ENCODE measurements at places on chromosomes 6 and 20.
A peak's percentile ranks its signal among the peaks of the same experiment; 100 is the strongest.

GRCh38 chr6:124203101-124203811 lies 399.6 kb downstream of the NKAIN2 start:
- peak; percentile 35 for DNase-seq

DNA sequence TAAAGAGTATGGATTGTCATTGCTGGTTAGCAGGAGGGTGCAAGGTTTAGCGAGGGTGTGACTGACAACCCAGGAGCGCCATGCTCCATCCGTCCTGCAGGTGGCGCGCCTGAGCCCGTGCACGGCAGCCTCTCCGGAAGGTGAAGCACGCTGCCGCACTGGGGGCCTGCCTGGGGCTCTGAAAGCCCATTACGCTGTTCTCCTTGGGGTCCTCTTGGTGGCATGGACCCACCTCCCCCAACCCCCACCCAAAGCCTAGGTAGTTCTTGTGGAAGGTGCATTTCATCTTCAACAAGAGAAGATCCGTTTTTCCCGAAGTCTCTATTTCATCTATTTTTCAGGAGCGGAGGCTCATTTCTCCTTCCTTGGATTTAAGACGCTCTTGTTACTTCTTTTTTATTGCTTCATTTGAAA lies 197.4 kb upstream of the KCNG1 start:
- no peak for DNase-seq

DNA sequence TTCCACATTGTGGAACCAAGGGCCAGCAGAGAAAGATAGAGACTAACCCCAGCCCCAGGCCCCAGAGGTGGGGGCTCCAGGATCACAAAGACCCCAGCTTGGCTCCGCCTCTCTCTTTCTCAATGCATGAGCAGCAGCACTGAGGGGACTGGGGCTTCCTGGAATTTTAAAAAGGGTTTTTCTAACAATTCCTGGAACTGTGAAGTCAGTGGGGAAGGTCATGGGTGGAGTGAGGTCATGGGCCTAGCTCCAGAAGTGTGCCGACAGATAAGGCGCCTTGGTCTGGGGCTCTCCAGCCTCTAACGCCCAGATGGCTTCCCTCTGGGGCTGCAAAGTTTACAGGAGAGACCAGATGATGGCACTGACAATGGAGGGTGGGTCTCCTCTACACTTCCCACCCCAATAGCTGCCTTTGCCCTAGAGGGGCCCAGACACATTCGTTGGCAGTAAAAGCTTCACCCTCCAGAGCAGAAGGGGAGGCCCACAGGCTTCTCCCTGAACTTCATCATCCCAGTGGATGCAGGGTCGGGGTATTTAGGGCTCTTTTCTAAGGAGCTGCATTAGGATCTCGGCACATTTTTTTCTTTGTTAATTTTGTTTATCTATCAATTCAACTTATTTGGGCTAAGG lies 46.9 kb upstream of the CD93 start:
- DNase-seq: no peak

DNA sequence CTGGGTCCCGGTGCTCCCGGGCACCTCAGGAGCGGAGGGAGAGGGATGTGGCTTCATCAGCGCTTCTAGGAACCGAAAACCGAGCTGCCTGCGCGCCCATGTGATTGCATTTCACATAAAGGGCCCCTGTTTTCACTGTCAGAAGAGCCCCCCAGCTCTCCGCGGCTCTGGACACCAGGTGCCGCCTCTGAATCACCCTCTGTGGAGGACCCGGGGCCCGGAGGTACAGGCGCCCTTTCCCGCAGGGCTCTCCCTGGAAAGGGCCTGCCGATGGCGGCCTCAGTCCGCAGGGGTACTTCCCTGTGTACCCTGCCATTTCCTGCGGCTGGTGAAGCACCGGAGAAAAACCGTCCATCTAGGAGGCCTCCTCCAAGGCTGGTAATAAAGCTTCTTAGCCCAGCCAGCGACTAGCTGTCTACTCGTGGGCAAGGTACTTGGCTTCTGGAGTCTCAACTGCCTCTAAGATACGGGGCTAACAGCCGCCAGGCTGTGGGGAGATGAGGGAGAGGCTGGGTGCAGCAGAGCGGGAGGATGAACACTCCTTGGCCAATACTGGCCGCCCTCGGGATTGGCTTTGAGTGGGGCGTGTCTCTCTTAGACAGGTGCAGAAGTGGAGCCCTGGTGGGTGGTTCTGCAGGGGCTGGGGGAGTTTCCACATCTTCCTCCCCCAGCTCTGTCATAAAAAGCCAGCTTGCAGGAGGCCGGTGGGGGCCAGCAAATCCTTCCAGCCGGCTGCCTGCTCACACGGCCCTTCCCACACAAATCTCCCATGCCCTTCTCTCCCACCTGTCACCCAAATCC lies 1.6 kb downstream of the PPP1R16B start:
- no peak for DNase-seq

GRCh38 chr20:40648210-40649072 lies 40.6 kb downstream of the MAFB start:
- DNase-seq: no peak

GRCh38 chr6:28145231-28145630 lies 3.5 kb downstream of the ZKSCAN8 start:
- no peak for DNase-seq

DNA sequence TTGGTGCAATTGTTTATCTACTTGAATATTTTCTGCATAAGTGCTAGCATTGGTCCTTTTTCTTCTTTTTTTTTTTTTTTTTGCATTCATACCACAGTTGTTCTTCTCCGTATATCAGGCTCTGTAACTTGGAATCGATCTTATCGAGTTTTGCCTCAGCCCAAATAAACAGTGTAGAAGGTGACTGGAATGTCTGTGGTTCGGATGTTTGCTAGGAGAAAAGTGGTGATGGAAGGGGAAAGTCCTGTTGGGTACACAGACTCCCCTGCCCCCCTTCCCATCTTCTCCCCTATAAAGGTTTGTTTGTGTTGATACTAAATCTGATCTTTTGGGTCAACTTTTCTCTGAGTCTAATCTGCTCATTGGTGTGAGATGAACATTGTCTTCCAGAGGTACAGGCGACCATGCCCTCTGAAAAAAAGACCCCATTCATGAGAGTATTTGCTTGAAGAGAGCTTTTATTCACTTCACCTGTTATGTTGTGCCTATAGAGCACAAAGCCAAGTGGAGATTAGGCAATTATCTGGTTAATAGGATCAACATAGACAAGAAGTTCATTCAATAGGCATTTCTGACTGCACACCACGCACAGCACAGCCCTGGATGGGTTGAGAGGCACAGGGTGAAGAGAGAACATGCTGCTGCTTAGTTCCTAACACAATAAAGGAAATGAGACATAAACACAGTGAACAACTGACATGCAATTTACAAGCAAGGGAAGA lies 620.0 kb downstream of the PKHD1 start:
- DNase-seq: no peak

GRCh38 chr20:56376331-56376730 lies 15.7 kb downstream of the AURKA start:
- DNase-seq: no peak

- peak; percentile 94 for DNase-seq
Observed at GRCh38 chr6:88376768-88377387, 210.7 kb upstream of the CNR1 start.

DNA sequence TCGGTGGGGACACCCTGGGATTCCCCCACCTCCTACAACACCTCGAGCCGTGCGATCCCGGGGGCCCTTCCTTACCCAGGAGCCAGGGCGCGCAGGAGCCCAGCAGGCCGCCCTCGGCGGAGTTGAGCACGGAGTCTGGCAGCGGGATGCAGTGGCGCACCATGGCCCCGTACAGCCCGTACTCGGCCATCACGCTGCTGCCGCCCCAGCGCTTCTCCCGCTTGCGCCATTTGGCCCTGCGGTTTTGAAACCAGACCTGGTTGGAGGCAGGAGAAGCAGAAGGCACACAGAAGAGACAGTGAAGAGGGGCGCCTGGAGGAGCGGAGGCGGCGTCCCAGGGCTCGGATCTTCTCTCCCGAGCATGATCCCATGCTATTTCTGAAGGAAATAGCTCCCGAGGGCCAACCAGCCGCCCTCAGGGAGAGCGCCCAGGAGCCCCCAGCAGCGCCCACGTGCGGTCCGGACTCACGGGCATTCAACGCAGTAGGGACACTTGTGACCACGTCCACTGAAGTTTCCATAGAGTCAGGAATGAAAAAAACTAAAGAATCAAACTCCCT lies 4.3 kb downstream of the VSX1 start:
- no peak for DNase-seq

DNA sequence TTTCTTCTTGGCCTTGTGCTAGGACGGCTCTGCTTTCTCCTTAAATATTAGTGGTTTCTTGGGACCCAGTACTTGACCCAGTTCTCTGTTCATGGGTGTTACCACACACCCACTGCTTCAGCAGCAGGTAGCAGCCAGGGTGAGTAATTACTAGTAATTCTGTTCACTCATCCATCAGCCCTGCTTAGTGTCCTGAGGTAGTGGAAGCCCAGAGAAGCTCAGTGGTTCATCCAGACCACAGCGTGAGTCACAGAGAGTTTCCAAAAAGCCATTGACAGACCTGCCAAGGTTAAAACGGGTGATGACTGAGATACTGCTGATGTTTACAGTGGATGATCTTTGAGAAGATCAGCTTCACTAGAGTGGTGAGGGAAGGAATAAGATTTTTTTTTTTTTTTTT lies 51.7 kb upstream of the HINT3 start:
- peak; percentile 63 for DNase-seq

DNA sequence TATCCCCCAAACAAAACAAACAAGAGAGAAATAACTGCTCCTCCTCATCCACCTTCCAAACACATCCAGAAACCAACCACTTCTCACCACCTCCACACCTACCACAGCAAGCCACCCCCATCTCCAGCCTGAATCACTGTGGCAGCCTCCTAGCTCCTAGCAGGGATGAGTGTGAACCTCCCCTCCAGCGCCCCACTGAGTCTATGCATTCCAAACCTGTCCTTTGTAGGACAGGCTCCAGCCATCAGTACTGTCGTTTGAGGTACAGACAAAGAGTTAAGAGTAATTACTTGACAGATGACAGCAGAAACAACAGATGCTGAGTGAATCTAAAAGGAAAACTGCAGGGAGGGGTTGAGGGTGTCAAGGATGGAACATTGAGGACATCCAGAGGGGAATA lies 2.4 kb downstream of the METTL24 start:
- DNase-seq: no peak

DNA sequence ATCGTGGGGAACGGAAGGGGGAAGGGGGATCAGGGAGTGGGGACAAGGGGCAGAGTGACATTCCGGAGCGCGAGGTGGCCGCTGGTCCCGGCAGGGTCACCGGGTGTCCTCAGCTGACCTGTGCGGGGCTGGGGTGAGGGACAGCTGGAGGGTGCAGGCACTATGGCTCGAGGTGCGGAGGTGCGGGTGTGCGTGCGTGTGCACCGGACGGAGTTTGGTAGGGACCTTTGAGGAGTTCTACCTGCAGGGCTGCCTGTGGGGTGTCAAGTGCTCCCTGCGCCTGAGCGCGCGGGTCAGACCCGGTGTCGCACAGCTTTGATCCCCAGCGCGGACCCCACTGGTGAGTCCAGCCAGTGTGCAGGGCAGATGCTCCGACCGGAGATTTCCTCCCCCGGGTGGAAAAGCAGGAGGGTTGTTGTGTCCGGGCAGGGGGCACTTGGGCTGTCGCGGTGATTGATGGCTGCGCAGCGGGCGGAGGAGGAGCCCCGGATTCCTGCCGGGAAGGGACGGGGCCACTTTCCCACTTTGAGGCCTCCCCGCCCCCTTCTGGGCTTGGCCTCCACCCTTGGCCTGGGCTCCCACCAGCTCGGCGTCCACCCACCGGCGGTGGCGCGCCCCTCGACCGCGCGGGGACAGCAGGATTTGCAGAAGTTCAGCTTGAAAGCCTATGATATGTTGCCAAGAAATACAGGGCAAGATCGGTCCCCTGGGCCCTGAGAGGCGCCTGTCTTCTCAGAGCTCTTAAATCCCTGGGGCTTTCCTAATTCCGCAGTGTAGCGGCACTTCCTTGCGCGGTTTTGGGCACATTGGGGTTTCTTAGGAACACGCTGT lies 658 bp downstream of the RIN2 start:
- no peak for DNase-seq

DNA sequence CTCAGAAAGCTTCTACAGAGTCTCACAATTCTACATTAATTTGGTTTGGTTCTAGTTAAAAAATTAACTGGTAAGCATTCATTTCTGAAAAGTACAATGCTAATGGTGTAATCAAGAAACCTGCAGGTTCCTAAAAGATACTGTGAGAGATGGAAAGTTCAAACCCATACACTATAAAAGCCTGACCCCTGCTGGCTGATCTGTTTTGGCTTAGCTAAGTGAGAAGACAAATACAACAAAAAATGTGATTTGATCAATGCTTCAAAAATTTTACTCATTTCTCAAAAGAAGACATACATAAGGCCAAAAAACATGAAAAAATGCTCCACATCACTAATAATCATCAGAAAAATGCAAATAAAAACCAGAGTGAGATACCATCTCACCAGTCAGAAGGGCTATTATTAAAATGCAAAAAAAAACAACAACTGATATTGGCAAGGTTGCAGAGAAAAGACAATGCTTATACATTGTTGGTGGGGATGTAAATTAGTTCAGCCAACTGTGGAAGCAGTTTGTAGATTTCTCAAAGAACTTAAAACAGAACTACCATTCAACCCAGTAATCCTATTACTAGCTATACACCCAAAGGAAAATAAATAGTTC lies 102.8 kb downstream of the MOXD1 start:
- peak; percentile 39 for DNase-seq

DNA sequence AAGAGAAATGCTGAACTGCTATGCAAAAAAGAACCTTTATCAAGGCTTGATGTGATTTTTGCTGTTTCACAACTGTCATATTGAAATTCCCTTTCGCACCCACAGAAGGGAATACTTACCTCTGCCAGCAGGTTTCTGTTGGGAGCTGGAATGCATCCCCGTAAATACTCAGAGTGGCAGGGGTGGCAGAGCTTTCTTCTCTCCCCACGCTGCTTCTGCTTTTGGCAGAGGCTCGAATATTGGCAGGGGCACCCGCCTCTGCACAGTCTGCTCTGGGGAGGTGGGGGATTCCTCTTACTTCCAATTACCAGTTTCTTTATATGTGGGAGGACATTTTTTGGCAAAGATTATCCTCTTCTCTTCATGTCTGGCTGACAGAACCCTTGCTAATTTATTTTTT lies 28.4 kb downstream of the TMEM200A start:
- no peak for DNase-seq

DNA sequence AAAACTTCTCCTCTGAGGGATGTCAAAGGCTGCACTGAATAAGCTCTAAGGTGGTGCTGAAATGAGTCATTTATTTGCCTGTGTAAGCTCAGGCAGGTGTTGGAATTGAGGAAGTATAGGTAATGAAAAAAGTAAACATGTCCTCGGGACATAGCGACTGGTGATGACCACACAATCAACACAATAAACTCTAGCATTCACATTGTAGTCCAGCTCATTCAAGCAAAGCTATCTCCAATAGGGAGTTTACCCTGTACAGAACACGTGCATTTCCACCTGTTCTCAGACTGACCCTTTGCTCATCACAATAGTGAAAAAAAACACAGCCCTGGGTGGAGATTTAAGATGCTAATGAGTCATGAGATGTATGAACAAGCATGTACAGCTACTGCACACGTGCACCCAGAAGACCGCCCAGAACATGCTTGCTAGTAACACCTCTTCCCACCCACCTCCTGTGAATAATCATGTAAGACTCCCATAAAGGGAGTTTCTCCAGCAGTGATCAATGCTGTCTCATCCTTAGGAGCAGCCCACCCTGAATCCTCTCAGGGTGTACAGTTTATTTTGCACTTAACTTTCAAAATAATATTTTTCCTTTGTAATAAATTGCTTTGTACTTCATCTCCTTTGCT lies 33.0 kb upstream of the POU5F1 start:
- no peak for DNase-seq

Data from astrocyte of the cerebellum (primary cell).